ENCODE measurements at places on chromosomes 5 and 9.

DNA sequence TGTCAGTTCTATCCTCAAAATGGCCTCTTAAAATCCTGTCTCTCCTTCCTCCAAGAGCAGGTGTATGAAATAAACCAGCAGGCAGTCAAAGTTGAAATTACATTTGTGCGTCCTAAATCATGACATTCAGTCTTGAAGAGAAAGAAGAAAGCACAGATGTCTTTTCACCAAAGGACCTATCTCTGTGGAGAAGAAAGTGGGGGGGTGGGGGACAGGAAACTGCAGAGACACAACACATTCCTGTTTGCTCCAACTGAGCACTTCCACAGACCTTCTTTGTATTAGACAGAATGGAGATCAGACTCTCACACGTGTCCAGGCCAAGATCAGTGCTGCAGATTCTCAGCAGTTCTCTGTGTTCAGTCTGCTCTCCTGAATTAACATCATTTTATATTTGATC, 471.9 kb upstream of the RGMB start:
- DNase-seq: no peak

- no peak for DNase-seq
Measured at GRCh38 chr5:112004867-112005622, 248.1 kb upstream of the NREP start.

DNA sequence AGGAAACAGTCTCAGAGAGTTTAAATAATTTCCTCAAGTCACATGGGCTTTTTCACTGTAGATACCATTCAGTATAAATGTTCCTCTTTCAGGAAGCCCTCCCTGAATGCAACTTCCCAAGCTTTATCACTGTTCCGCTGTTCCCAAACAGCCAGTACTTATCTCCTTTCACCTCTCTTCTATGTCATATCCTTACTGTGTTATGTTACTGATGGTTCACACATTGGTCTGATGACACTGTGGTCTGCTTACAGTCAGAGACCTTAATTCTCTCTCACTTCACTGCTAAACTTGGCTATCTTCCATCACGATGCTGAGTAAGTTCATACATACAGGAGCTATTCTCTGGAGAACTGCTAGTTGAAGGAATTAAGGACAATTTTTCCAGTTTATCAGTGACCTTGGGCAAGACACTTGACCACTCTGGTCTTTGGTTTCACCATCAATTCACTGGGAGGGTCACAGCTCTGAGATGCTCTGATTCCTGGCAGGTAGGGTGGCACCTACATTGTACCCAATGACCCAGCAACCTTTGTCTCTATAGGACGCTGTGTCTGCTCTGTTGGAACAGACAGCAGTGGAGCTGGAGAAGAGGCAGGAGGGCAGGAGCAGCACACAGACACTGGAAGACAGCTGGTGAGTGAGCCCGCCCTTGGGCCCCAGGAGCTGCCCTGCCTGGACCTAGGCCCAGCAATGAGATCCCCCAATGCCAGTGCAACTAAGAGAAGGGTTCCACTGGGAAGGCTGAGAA, 42.1 kb upstream of the RARS1 start:
- peak; percentile 65 for DNase-seq

DNA sequence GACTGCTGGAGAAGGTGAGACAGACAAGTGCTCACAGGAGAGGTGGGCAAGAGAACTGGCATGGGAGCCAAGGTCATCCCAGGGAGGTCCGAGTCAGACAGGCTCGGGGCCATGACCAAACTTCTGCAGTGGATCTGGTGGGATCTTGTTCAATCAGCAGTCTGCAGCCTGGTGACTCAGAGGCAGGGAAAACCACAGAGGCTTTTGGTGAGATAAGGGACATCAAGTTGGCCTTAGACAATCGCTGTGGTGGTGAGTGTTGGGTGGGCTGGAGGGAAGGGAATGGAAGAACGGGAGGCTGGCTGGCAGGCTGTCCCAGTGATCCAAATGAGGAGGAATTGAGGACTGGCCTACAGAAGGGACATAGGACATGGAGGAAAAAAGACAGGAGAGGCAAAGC, 123.8 kb downstream of the TMEM174 start:
- peak; percentile 41 for DNase-seq

DNA sequence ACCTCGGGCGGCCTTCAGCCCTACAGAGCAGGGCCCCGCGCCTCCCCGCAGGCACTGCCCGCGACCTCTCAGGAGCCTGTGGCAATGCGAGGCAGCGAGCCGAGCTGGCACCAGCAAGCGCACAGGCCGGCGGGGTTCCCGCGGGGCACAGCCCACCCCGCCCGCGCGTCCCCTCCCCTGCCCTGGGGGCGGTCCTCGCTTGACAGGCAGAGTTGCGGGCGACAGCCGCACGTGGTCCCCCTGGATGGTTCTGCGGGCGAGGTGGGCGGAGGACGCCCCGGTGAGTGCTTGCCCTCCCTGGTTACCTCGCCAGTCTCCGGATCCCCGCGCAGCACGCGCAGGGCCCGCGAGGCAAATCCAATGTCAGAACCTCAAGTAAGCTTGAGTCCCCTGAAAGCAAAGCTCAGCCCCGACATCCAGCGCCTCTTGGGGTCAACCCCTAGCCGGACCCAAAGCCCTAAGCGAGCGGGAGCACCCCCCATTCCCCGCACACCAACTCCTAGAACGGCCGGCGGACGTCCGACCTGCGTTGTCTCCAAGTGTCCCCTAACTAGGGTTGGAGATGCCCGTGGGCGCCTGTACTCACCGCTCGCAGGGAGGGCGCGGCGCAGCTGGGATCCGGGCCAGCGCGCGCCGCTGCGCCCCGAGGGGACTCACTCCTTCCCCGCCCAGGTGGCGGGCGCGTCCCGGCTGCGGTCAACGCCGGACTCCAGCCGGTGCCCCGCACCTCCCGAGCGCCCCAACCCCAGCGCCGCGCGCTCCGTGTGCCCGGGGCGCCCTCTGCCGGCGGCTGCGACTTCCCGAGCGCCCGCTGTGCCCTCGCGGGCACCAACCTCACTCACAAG, at the start of gene DRD1:
TSS of gene DRD1 (minus strand) at position 123 of the 845 bp plus-strand sequence. CDS start 1,083 bp downstream, outside the sequence.
- peak; percentile 23 for DNase-seq

DNA sequence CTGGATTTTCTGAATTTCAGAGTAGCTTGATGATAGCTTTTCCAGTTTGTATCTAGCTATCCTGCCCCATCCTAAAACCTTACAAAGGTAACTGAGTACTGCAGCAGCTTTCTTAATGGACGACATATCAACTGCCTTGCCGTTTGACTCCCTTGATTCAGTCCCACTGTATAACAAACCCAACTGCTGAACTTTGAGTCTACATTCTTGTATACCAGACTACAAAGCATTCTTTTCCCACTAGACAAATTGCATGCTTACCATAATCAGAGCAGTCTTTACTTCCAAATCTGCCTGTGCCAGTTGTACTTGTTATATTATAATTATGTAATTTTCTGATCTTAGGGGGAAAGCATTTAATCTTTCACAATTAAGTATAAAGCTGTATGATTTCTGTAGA, 47.3 kb downstream of the ANKRD31 start:
- DNase-seq: no peak

All from cardiac fibroblast (primary cell).